ENCODE measurements at places on chromosomes 7 and 10.

- DNase-seq: no peak
Observed at GRCh38 chr7:48094861-48095293, 5.8 kb downstream of the UPP1 start.

GRCh38 chr7:101744588-101744987 lies 72.8 kb upstream of the CUX1 start:
- no peak for DNase-seq

DNA sequence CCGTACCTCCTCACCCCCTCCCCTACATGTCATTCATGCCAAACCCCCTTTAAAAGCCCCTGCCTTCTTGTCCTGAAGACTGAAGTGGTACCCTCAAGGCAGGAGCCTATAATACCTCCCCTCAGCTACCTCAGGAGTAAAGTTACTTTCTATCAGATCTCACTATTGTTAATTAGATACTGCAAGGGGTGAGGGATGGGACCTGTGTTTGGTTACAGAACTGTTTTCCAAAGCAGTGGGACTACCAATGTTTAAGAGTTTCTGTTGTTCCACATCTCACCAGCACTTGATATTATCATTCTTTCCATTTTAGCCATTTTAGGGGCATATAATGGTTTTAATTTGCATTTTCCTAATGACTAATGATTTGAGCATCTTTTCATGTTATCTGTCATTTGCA lies 196.8 kb upstream of the LRRN3 start:
- DNase-seq: no peak

- no peak for DNase-seq
Observed at GRCh38 chr7:36045326-36045725, 107.7 kb upstream of the EEPD1 start.

- peak; percentile 16 for DNase-seq
Observed at GRCh38 chr7:78018641-78019446, 220.3 kb downstream of the PHTF2 start.
